ENCODE measurements at places on chromosomes 3 and 15. TPM values are rescaled to one million over a fixed set of nuclear protein-coding genes. Genes with fewer than 3 reads are reported as not detected.

PIF1 gene
- 3.9 TPM for total RNA-seq

TMPRSS7 gene
- 0.11 TPM for total RNA-seq

EPHA3 gene
- 0.11 TPM for total RNA-seq

CCR1 gene
- total RNA-seq, result not detected

CEMIP gene
- total RNA-seq, result 29.6 TPM

MUC4 gene
- total RNA-seq, result 4.7 TPM

PRRT3 gene
- 3.1 TPM for total RNA-seq

ACP3 gene
- total RNA-seq, result 0.39 TPM

SERPINI2 gene
- not detected for total RNA-seq

CDCP1 gene
- 3.6 TPM for total RNA-seq
